ENCODE measurements at places on chromosomes 5 and 9. TPM values are rescaled to one million over a fixed set of nuclear protein-coding genes. Genes with fewer than 3 reads are reported as not detected.

Gene NUTM2G
- not detected for total RNA-seq

Gene LYSMD3
- 18.3 TPM for total RNA-seq

Gene FST
- not detected for total RNA-seq

DNA sequence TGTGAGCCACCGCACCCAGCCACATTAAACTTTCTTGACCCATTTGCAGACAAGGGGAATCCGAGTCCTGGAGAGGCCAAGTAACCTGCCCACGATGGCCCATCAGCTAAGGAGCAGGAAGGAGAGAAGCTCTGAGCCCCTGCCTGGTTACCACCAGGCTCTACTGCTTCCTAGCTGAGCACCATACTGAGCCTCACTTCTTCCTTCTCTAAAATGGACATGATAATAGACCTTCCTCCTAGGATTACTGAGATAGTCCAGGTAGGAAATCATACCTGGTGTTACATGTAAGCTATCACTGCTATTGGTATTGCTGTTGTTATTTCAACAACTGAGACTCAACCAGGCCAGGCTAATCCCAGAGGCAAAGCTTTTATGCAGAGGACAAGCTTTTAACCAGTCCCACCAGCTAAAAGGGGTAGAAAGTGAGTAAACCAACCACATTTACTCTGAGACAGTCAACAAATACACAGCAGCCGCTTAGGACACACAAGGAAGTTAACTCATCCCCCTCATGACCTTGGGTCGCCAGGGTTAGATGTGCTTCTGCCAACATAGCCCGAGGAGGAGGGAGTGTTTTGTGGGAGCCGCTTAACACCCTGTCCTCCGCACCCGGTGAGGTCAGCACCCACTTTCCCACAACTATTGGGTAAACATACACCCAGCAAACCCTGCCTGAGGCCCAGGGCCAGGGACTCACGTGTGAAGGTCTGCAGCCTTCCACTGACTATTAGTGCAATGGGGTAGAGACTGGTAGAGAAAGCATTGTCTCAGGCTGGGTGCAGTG, 20.6 kb upstream of the PTGES start:
- no peak for DNase-seq

DNA sequence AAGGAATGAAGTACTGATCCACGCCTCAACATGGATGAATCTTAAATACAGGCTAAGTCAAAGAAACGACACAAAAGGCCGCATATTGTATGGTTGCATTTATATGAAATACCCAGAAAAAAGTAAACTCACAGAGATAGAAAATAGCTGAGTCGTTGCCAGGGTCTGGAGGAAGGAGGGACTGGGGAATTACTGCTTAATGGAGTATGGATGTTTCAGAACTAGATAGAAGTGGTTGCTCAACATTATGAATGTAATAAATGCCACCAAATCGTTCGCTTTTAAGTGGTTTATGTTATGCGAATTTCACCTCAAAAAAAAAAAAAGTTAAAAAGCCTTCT, 784 bp upstream of the MSANTD3 start:
- DNase-seq = no peak

GRCh38 chr9:112971415-112971814, 40.6 kb downstream of the ZNF883 start:
- no peak for DNase-seq

GRCh38 chr9:94057918-94058317, 26.3 kb upstream of the PTPDC1 start:
- no peak for DNase-seq

DNA sequence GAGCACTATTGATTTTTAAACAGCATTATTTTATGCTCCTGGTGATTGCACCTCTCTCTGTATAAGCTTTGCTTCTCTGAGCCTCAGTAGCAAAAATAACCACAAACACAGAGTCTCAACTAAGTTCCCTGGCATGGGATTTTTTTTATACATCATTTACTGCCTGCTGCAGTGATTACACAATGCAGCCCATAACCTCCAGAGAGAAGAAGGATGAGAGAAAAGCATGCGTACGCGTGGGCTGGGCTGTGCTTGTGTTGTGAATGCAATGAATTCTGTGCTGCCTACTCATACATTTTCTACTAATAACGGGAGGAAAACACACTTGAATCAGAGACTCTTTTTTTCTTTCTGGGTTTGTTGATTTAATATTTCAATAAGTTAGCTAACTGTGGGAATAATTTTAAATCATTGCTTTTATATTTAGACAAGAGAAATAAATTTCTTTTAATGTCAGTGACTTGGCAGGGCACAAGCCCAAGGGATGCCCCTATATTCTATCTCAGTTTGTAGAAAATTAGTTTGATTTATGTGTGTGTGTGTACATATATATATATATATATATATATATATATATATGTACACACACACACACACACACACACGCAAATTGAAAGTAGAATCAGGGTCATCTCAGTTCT, 351.5 kb downstream of the MED10 start:
- DNase-seq = no peak
